ENCODE measurements at places on chromosomes 1 and 21.

DNA sequence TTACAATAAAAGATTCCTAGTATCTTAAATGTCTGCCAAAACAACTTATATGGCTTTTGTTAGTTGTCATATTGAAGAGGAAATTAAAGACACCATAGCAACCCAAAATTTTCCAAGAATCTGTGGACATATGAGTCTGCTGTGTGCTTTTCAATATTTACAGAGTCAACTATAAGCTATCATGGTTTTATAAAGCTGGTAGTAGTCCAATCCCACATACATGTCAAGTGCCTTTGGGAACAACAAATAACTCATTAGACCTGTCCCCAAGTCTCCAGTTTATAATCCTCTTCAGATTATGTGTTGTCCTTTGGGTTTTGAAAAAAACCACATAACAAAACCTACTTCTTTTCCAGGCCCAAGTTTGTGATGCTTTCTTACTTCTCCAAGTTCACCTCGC, 293.8 kb upstream of the USP25 start:
- DNase-seq: no peak

GRCh38 chr1:180415236-180415848, 87.0 kb downstream of the ACBD6 start:
- DNase-seq: no peak

- DNase-seq: peak; percentile 46
Observed at GRCh38 chr1:203593723-203594122, 32.9 kb upstream of the ATP2B4 start.

GRCh38 chr1:28580722-28581530, 11.1 kb upstream of the RAB42 start:
- peak; percentile 50 for DNase-seq

DNA sequence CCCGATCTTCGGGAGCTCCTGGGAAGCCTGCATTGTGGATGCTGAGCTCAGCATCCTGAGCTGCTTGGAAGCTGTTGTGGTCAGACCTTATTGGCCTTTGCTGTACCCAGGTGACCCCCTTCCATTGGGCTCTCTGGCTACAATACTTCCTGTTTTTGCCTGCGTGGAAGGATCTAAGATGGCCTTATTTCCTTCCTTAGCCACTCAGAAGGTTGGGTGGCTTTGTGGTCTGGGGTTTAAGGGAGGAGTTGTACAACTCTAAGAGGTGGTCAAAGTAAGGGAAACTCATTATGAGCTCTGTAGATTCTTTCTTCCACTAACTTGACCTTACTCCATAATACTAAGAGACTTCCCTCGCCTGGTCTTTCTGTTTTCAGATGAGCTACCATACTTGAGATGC, 17.7 kb downstream of the PFKFB2 start:
- no peak for DNase-seq

GRCh38 chr1:3547055-3548005, 64.0 kb downstream of the MEGF6 start:
- DNase-seq: peak; percentile 44

- no peak for DNase-seq
Observed at GRCh38 chr21:44509539-44509938, 30.5 kb downstream of the KRTAP10-1 start.

DNA sequence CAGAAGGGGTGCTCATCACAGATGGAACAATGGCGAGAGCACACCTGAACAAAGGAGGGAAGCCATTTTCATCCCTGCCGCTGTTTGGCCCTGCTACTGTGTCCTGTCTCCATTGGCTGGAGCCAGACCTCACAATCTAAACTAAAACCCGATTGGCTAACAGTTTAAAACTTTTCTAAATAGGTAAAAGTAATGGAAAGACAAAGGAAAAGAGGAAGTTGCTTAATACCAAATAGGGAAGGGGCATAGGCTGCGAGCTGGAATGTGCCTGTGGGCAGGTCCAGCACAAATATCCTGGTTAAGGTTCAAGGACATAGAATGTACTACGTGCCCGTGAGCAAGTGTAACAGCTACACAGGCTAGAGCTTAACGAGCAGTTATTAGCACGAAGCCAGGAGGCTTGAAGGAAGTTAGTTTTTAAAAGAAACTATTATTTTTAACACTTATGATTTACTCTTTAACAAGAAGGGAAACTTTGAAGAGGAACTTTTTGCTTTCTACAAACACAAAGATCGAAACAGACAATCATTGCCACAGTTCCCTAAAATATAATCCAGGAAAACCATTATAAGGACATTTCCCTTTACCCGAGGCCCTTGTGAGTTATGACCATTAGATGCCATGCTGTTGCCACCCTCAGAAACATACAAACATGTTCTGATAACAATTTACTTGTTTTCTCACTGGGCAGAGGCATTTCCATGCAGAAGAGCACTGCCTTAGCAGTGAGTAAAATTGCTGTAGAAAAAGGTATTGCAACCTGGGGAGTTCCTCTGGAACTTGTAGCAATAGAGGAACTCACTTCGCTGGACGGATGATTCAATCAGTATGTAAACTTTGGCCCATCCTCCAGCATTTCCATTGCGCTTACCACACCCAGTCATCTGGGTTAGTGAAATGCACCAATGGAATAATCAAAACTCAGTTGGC, 4.8 kb upstream of the PTTG1IP start:
- peak; percentile 60 for DNase-seq

GRCh38 chr1:68112835-68113243, 62.4 kb upstream of the DIRAS3 start:
- DNase-seq: no peak

DNA sequence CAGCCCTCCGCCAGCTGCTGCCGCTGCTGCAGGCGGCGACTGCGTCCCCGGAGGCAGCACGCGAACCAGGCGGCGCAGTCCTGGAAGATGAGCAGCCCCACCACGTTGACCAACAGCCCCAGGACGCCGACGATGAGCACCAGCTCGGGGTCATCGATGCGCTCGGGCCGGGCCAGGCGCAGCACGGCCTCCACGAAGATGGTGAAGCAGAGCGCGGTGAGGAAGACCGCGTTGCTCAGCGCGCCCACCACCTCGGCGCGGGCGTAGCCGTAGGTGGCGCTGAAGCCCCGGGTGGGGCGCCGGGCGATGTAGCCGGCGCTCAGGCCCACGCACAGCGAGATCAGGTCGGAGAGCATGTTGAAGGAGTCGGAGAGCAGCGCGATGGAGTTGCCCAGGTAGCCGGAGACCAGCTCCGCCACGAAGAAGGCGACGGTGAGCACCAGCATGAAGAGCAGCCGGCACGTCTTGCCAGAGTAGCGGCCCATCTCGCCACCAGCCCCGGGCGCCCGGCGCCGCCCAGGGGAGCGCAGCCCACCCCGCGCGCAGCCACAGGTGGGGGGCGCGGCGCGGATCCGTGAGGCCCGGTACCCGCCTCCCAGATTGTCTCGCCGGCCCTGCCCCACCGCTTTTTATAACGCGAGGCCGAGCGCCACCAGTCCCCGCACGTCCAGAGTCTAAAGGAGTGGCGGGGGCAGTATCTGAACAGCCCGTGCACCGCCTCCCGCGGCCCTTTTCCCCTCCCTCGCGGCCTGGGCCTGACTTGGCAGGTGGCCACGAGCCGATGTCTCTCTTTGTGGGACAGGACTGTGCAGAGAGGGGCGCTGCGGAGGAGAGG, at the start of gene SLC30A10:
SLC30A10 (minus strand) TSS at position 602 of the 835 bp plus-strand sequence; CDS start at position 485, 117 bp downstream.
- peak; percentile 78 for DNase-seq

GRCh38 chr1:235226933-235227332, 65.9 kb upstream of the RBM34 start:
- no peak for DNase-seq

- no peak for DNase-seq
Observed at GRCh38 chr1:41466146-41466545, 18.3 kb downstream of the EDN2 start.

GRCh38 chr1:217506878-217507277, 124.0 kb downstream of the GPATCH2 start:
- DNase-seq: no peak

DNA sequence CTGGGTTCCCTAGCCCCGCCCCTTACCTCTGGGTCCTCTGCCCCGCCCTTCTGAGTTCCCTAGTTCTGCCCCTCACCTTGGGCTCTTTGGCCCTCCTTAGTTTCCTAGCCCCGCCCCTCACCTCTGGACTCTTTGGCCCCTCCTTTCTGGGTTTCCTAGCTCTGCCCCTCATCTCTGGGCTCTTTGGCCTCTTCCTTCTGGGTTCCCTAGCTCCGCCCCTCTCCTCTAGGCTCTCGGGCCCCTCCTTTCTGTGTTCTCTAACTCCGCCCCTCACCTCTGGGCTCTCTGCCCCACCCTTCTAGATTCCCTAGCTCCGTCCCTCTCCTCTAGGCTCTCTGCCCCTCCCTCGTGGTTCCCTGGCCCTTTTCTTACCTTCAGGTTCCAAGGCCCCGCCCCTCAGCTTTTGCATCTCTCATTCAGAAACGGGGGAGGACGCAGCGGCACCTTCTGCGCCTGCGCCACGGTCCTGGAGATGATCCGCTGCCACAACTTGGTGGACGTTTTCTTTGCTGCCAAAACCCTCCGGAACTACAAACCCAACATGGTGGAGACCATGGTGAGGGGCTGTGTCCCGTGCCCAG, 88.5 kb downstream of the PTPRU start:
- peak; percentile 44 for DNase-seq

- DNase-seq: no peak
Observed at GRCh38 chr1:6460301-6461050, 5.5 kb downstream of the TNFRSF25 start.

DNA sequence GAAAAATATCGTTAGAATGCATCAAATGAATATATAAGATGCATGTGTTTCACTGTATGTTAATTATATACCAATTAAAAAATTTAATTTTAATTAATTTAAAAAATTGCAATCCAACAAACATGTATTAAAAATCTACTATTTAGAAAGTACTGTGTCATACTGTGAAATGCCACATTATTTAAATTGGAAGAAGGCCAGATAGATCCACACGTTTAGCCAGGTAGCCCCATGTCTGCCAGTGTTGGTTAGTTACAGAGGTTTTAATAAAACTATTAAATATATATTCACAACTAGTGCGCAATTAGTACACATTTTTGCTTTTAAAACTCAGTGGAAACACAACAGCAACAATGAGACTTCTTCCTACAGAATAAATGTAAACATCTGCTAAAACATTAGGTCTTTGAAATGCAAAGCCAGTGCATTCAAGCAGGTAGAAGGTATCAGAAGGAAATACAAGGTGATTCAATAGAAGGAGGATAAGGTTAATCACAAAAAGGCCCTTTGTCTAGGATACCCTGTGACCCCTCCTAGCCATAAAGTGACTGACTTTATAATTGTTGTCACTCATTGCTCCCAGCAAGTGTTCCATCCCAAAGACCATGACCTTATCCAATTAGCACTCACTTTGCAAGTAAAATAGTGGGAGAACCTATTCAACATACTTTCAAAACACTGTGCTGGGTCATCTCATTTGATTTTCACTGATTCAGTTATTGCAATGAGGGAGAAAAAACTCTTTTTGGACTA, 211.5 kb downstream of the TTLL7 start:
- no peak for DNase-seq

GRCh38 chr1:228358039-228358763, 48.4 kb downstream of the TRIM11 start:
- DNase-seq: no peak

DNA sequence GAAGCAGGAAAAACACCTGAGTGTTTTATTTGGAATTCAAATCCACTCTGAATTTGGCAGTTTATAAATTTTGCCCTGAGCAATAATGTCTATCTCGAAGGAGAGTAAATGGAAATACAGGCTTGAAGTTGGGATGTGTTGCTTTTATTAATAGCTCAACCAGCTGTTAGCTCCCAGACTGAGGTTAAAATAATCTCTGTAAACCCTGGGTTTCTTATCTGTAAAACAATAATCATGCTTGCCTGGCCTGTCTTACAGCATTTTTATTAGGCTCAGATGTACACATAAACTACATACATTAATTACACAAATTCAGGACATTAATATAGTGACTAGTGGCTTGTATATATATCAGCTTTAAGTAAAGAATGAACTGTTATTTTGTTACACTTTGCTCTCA, 148.5 kb downstream of the GALNT2 start:
- DNase-seq: no peak

DNA sequence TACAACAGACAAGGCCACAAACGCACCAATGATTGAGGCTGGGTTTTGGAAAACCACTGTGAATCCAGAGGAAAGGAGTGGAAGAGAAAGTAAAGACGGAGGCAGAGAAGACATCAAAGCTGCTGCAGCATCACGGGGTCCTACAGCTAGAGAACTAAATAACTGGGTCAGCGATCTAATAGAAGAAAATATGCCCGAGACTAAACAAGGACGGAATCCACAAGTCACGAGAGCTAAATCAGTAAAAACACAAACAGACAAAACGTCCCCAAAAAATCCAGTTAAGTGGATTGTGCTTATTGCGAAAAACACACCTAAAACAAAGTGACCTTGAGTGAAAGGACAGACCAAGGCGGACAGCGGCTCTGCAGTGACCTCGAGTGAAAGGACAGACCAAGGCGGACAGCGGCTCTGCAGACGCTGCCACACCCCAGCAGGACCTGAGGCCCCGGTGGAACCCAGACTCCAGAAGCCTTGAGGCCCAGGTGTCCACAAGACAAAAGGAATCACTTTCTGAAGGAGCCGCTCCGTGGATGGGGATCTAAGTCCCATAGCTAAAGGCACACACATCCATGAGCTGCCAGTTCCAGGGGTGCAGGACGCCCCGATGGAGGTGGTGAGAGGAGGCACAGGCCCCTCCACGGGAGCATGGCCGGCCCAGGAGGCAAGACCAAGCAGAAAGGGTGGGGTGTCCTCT, 6.0 kb downstream of the FTCD start:
- DNase-seq: no peak

DNA sequence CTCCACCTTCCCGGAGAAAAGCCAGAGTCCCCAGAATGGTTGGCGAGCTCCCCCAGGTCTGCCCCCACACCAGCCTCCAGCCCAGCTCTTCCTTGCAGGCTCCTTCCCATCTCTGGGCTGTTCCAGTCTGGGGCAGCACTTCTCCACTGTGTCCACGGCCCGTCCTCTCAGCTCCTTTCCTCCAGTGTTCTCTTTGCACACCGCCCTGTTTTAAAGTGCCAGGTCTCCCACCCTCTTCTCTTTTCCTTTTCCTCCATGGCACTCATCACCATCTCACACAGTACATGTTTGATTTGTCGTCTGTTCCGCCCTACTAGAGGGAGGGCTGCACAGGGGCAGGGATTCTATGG, 6.1 kb upstream of the PCSK9 start:
- no peak for DNase-seq

- peak; percentile 26 for DNase-seq
Observed at GRCh38 chr1:29498126-29499103, 262.1 kb downstream of the PTPRU start.

- no peak for DNase-seq
Observed at GRCh38 chr1:50427818-50428779, 4.9 kb upstream of the DMRTA2 start.

GRCh38 chr1:161482610-161483009, 22.6 kb upstream of the FCGR2A start:
- DNase-seq: no peak

DNA sequence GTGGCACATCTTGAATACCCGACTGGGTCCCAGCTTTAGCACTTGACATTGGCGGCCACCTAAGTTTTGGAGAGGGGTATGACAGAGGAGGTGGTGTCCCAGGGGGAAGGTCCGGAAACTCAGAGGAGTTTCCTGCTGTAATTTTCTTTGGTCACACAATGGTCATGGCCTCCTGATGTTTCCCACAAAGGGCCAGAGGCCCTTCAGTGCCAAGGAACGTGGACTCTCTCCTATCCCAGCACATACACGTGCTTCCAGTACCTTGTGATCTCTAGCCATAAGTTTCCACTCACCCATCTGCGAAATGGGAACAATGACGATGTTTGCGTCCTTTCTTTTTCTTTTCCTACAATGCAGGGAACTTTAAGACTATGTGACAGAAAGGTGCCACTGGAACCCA, 13.2 kb downstream of the CAPN2 start:
- DNase-seq: no peak

GRCh38 chr1:173253046-173253445, 45.9 kb upstream of the TNFSF4 start:
- DNase-seq: no peak

- no peak for DNase-seq
Observed at GRCh38 chr21:27422435-27422834, 455.5 kb upstream of the ADAMTS5 start.
